ENCODE measurements at places on chromosomes 2 and 18. TPM values are rescaled to one million over a fixed set of nuclear protein-coding genes. Genes with fewer than 3 reads are reported as not detected.

MITD1 gene
- polyA plus RNA-seq, result 49.5 TPM

C2orf92 gene
- 5.2 TPM for polyA plus RNA-seq

DNA sequence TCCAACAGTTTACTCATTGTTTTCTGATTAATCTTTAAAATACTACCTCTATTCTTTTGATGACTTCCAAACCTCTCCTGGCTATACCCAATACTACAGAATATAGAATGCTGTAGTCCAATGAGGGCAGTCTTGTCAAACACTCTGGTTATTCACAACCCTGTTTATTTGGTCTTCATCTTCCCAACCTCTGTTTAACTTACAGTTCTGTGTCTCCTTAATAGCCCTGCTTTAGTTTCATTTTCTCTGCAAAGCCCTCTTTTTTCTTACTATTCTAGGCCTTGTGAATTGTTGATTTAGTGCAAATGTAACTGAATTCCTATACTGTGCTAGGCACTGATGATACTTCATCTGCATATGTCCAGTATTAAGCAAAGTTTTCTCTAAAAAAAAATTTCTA, 40.0 kb downstream of the ACVR2A start:
- DNase-seq, result no peak

GRCh38 chr2:101113441-101114267, 37.5 kb downstream of the TBC1D8 start:
- DNase-seq, result no peak

GRCh38 chr2:25204190-25204838, 35.9 kb upstream of the POMC start:
- DNase-seq, result no peak

DNA sequence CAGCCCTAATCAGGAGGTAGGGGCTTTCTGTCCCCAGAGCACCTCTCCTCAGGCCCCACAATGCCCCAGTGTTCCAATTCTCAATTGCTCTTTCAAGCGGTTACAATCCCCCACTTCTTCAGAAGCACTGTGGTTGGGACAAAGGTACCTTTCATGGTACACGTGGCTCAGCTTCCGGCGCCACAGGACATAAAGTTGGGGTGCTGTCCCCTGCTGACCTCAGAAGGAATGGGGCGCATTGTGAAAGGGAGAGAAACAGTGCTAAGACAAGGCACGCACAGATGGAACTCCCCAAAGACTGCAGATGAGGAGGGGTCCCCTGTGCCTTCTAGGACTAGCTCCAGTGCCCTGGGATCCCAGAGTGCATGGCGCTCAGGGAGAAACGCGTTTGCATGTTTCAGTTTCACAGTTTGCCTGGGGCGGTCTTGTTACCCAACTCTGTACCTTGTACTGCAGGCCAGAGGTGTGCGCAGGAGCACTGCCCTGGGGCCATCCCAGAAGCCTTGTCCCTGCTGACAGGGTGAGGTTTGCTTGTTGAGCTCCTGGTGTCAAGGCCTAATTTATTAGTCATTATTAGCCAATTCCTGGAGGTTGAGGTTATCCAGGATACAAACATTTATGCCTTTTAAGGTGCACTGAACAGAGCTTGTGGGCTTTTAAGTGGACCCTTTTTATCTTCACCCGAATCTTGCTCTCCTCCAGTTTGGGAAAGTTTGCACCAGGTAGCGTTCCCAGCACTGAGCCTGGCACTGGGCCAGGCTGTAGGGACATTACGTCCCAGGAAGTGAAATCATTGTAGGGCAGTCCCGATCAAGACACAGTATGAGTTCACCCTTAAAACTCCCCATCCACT, 7.6 kb downstream of the CNDP1 start:
- DNase-seq, result no peak
